AG08395 (cell line): ENCODE measurements at places on chromosomes 2 and 18.

DNA sequence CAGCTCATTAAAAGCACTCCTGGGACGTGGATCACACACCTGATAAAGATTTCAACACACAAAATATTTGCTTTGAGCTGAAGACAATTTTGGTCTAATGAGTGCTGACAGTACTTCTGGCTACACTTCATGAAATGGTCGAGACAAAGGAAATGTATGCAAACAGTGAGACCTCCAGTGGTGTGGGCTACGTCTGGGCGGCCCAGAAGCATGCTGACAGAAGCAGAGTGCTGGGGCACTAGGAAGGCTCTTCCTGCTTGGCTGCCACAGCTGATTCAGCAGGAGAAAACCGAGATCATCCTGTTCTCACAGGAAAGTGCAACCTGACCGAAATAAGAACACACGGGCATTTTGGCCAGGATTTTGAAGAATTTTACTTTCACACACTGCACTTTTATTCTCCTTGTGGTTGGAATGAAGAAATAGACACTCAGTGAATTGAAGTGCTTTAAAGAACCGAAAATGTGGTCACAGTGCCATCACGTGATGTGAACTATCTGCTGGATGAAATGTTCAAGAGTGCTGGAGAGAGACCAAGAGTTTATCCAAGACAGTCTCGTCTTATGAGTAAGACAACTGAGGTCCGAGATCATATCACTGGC lies 149.5 kb downstream of the CCBE1 start:
- DNase-seq: peak; percentile 77

GRCh38 chr2:9336576-9337314 lies 86.6 kb downstream of the ITGB1BP1 start:
- DNase-seq: peak; percentile 44

GRCh38 chr2:221156062-221156734 lies 415.9 kb downstream of the EPHA4 start:
- DNase-seq: no peak

DNA sequence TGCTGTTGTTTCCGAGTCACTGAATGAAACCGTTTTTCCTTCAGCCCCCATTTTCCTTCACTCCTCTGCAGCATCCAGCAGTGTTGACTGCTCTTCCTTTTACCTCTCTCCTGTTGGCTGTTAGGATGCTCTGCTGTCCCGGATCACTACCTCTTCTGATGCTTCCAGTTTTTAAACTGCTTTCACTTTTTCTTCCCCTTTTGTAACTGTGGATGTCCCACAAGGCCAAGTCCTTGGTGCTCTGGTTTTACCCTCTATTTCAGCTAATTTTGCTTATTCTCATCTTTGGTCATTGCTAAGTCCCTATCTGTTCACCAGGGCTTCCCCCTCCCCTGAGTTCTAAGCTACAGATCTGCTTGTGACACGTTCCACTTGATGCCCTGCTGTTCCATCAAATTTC lies 39.4 kb upstream of the MAP4K3 start:
- DNase-seq: no peak

GRCh38 chr2:140734992-140735391 lies 1395.8 kb downstream of the LRP1B start:
- DNase-seq: no peak

DNA sequence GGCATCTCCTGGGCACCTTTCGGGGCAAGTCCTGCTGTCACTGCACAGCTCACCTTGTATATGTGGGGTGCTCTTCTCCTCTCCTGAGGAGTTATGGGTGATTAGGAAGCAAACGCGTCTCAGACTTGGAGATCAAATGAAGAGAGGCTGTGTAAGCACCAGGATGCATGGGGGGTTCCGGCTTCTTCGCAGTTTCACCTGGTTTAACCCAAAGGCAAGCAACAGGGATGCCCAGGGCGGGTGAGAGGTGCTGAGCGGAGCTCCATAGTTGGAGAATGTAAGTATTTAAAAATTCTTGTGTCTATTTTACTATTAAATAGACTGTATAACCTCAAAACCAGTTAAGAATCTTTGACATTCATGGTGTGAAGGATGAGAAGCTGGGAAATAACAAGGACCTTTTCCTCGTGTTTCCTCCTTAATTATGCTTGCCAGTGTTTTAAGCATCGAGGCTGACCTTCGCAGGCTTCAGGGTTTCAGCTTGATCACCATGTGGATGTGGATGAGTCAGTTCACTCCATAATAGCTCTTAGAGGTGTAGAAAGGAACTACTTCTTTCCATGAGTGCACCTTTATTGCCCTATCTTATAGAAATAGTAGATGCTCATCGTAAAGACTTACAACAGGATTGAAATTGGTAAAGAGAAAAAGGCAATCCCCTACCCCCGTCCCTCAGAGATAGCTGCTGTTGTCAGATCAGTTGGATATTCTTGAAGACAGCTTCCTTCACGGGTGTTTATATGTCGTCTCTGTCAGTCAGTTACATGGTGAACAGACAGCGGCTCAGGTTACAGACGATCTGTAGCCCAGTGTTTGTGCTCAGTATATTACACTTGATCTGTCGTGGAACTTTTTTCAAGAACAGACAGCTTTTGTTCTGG lies 201.1 kb downstream of the AGAP1 start:
- no peak for DNase-seq

DNA sequence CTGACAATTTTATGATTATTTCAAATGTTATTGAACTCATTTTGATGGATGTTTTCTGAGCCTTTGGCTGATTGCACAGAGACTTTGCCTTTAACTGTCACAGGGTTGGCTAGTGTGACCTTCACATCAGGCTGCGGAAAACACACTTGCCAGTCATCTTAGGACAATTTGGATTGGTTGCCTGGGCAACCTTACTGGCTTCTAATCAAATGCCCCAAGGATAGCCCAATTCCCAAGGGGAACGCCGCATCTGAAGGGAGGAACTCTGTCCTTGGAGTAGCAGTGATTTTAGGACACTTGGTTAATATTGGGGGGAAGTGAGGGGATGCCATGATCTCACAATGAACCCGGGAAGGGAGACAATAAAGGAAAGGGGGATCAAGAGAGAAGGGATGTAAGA lies 29.5 kb downstream of the OSBPL6 start:
- DNase-seq: no peak

- DNase-seq: no peak
These were observed 57.8 kb upstream of the NFU1 start for GRCh38 chr2:69495008-69495407.

- no peak for DNase-seq
These were observed 28.0 kb downstream of the HPCAL1 start for GRCh38 chr2:10330700-10331026.

DNA sequence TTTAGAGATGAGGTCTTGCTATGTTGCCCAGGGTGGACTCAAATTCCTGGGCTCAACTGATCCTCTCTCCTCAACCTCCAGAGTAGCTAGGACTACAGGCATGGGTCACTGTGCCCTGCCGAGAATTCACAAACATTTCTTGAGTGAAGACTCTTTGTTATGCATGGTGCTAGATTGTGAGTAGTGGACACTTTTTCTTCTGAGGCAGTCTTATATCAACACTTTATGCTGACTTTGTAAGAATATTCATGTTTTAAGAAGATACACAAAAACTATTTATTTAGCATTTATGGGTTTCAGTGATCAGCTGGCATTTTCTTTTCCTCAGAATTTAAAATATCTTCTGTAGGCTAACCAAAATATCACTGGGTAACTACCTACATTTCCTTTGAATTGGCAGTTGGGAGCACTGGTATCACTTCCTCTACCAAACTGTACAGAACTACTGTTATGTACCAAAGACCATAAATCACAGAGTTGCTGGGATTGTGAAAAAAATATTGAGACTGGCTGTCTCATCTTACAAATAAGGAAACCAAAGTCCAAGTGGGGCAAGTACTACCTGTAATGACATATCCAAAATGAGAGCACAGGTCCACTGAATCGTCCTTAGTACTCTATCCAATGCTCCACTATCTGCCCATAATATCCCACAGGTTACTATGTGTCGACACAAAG lies 34.0 kb downstream of the DOCK10 start:
- no peak for DNase-seq

- DNase-seq: no peak
These were observed 465.7 kb downstream of the FBXO15 start for GRCh38 chr18:73681912-73682311.

DNA sequence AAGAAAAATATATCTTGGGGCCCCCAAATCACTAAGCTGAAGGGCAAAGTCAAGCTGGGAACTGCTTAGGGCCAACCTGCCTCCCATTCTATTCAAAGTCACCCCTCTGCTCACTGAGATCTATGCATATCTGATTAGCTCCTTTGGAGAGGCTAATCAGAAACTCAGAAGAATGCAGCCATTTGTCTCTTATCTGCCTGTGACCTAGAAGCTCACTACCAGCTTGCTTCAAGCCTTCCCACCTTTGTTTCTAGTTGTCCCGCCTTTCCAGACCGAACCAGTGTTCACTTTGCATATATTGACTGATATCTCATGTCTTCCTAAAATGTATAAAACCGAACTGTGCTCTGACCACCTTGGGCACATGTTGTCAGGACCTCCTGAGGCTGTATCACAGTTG lies 479.4 kb downstream of the METTL4 start:
- no peak for DNase-seq

DNA sequence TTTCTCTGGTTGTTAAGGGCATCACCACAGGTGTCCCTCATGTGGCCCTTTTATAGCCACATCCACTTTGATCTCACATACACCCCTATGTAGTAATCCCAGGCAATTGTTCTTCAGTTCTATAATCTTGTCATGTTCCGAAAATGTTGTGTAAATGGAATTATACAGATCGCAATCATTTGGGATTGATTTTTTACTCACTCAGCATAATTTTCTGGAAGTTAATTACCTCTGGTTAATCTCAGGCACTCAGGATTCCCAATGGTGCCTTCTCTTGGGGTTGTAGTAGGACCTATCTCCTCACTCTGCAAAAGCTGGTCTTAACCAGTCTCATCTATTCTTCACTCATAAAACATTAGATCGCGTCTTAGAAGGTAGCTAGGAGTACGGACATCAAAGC lies 1549.6 kb upstream of the DDX18 start:
- DNase-seq: no peak

- DNase-seq: peak; percentile 28
These were observed 2.1 kb downstream of the NABP1 start for GRCh38 chr2:191679818-191680600.

DNA sequence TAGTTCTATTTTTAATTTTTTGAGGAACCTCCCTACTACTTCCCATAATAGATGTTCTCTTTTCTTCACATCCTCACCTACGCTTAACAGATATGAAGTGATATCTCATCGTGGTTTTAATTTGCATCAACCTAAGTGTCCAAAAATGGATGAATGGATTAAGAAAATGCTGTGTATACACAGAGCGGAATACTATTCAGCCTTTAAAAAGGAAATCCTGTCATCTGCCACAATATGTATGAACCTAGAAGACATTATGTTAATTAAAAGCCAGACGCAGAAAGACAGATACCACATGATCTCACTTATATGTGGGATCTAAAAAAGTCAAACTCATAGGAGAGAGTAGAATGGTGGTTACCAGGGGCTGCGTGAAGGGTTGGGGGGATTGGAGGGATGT lies 113.0 kb downstream of the PTRHD1 start:
- no peak for DNase-seq
